ENCODE measurements at places on chromosomes 2 and 18.

- no peak for DNase-seq
These were observed 309.0 kb upstream of the GULP1 start for GRCh38 chr2:187982668-187983067.

GRCh38 chr18:70261141-70261788 lies 27.6 kb upstream of the SOCS6 start:
- no peak for DNase-seq

DNA sequence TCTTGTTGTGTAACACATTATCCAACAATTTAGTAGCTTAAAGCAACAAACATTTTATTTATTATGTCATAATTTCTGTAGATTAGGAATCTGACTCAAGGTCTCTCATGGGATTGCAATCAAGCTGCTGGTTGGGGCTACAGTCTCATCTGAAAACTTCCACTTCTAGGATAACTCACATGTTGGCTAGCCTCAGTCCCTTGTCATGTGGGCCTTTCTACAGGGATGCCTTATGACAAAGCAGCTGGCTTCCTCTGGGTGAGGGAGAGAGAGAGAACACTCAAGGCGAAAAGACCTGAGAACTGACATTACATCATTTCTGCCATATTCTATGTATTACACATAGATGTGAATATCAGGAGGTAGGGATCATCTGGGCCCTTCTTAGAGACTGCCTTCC lies 317.9 kb upstream of the VRK2 start:
- DNase-seq: no peak

GRCh38 chr2:176679061-176679669 lies 409.9 kb downstream of the MTX2 start:
- no peak for DNase-seq

- DNase-seq: no peak
These were observed 1326.2 kb upstream of the TMEFF2 start for GRCh38 chr2:193520709-193521458.

DNA sequence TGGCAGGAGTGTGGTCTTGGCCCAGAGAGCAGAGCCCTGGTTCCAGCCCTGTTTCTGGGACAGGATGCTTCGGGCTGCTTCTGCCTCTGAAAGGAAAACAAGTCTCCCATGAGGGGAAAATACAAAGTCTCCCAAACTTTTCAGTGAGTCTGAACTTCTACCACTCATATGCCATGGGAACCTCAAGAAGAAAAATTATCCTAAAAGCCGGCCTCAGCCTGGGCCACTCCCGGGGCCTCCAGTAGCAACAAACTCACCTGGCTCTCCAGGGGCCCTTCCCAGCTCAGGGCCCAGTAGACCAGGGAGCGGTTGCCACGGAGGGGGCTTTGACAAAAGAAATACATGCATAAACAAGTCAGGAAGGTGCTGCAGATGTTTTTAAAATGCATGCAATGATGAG lies 289.2 kb upstream of the HDAC4 start:
- DNase-seq: no peak

DNA sequence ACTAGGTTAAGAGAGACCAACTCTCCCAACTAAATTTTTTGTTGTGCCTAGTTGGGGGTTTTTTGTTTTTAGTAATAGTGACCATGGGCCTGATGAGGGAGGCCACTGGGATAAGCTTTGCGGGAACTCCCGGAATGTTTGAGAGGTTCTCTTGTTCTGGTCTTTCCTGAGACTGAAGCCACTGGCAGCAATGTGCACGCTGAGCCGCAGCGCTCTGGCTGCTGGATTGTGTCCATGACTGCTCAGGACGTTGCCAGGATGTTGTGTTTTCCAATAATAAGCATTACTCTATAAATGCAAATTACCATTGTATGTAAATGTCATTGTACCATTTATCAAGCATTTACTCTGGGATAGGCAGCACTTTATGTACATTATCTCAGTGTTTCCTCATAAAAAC lies 126.1 kb downstream of the GALNT1 start:
- DNase-seq: no peak

- no peak for DNase-seq
These were observed 120.5 kb downstream of the LYPD6B start for GRCh38 chr2:149158957-149159356.

GRCh38 chr2:227407591-227408151 lies 19.9 kb upstream of the SCYGR1 start:
- no peak for DNase-seq

DNA sequence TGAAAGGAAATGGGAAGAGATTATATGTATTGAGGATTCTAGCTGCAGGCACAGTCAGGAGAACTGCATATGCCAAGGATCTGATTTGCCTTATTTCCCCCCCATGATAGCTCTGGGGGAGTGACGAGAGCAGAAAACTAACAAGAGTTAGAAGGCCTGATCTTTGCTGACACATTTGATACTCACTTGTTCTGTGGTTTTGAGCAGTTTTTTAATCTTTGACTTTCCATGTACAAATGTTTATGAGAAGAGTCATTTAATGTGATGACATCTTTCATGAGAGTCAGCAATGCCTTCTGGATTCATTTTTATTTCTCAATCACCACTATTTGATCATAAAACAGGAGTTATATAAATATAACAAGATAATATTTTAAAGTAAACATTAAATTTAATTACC lies 12.7 kb upstream of the SERPINB7 start:
- no peak for DNase-seq

GRCh38 chr2:67260343-67261277 lies 136.5 kb upstream of the ETAA1 start:
- DNase-seq: no peak

All from T-helper 9 cell (primary cell).